Activated T-cell treated with anti-CD3 and anti-CD28 coated beads for 24 hours (primary cell): ENCODE measurements at places on chromosomes 1 and 21.

GRCh38 chr1:213779228-213779627, 208.5 kb upstream of the PROX1 start:
- no peak for DNase-seq

GRCh38 chr1:205244384-205244783, 16.6 kb downstream of the TMCC2 start:
- no peak for DNase-seq

DNA sequence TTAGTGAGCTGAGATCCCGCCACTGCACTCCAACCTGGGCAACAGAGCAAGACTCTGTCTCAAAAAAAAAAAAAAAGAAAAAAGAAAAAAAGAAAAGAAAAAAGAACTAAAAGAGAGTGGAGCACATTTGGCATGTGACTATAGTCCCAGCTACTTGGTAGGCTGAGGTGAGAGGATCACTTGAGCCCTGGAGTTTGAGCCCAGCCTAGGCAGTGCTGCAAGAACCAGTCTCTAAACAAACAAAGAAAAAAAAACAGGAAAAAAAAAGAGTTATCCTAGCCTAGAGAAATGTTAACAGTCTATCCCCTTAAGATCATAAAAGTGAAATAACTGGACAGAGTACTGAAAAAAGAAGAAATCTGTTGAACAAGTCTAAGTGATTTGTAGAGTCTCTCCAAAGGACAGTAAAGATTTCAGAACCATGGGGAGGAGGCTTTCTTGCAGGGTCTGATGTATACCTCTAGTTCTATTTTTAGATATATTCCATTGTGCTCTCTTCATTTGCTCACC, 4.5 kb upstream of the PRDX1 start:
- DNase-seq = no peak

- no peak for DNase-seq
These were observed 10.9 kb upstream of the SH2D1B start for GRCh38 chr1:162422662-162423375.

DNA sequence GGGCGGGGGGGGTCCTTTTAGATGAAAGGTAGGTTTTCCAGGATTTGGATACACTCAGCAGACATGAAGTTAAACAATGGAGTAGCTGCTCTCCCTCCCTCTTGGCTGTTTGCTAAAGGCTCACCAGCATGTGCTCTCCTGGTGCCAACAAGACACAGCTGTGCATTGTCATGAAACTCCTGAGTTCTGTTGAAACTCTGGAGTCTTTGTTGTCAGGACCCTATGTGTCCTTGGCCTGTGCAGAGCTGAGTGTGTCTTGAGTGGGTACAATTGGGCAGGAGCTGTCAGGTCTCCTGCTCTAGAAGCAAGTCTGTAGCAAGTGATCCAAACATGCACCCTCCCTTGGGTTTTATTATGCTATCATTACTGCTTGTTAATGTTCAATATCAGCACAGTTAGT, 12.7 kb downstream of the TBX19 start:
- DNase-seq = no peak

- no peak for DNase-seq
These were observed 218.8 kb upstream of the CAMK1G start for GRCh38 chr1:209364716-209365115.

- no peak for DNase-seq
These were observed 1.0 kb downstream of the DNAJB4 start for GRCh38 chr1:78005755-78006154.
